ENCODE measurements at places on chromosomes 3 and 15.

- DNase-seq = no peak
Observed at GRCh38 chr3:43038010-43038409, 58.9 kb downstream of the GASK1A start.

DNA sequence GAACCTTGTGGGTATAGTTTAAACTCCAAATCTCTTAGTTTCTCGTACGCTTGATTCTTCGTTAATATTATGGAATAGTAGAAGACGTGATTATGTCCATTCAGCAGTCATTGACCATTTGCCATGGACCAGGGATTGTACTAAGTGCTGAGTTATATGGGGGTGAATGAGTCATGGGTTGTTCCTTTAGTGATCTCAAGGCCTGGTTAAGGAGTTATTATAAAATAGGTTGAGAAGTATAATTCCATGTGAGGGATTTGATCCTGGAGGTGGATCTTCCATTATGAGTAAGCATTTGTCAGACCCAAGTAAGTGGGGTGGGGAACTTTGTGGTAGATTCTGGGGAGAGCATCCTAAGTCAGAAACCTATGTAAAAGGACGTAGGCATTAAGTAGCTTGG lies 15.4 kb downstream of the NR2C2 start:
- DNase-seq = no peak

DNA sequence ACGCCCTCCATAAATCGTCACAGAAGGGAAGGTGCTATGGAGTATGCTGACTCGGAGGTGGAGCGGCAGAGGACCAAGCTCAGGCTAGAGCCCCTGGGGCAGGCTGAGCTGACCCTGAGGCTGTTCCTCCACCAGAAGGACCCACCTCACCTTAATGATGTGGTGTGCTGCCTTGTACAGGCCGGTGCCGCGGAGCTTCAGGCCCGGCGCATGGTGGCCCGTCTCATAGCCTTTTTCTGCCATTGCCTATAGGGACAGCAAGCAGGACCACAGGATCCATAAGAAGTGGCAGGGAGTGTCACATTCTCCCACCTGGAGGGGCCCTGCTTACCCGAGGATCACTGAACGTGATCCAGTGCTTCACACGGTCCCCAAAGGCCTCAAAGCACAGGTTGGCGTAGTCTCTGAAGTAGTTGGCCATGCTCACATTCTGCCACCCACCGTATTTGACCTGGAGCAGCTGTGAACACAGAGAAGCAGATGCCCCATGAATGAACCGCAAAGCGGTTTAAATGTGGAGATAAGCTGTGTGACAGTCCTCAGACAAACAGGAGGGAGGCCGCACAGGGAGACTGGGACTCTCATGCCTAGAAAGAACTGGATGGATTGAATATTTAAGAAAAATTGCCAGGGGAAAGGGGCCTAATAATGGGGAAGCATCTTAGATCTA lies 4.8 kb downstream of the LCTL start:
- DNase-seq = no peak

GRCh38 chr3:127100459-127101410 lies 92.2 kb upstream of the PRR23E start:
- DNase-seq = no peak

DNA sequence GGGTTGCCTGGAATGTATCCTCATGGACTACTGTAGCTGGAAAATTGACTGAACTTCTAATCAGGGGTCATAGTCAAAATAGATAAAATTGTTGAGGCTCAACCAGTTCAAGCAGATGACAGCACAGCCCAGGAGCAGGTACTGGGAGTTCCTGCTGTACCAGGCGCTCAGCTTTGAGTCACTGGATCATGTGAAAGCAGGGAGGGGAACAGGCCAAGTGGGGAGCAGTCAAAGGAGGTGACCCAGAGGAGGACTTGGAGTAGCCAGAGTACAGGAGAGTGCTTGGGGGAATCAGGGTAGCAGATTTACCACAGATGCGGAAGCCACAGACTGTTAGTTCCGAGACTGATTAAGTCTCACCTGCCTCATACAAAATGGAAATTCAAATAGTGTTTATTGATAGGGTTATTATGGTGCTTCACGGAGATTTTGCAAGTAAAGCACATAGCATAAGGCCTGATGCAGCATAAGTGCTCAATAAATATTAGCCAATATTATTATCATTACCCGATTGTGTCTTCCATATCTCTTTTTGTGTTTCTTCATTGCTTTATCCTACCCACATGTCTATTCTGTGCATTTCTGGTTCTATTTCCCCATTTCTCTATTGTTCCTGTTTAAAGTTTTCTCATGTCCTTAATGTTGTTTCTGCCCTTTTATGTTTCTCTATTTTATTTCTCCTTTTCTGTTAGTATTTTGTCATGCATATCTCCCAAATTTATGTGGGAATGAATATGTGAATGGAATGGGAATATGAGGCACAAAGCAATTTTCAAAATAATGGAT lies 369.2 kb upstream of the MCTP2 start:
- no peak for DNase-seq

DNA sequence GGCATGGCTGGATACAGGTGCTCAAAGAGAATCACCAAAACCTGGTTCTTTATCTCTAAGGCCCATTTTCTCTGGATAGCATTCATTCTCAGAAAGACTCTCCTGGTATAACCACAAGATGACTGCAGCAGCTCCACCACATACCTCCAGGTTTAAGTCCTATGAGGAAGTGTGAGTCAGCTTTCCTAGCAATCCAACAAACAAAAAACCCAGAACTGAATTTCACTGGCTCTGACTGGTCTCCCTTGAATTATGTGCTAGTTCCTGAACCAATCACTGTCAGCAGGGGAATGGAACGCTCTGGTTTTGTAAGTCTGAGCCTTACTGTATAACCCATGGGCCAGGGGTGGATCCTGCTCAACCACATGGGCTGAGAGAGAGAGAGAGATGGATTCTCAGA lies 27.2 kb downstream of the MRPL46 start:
- DNase-seq = no peak

DNA sequence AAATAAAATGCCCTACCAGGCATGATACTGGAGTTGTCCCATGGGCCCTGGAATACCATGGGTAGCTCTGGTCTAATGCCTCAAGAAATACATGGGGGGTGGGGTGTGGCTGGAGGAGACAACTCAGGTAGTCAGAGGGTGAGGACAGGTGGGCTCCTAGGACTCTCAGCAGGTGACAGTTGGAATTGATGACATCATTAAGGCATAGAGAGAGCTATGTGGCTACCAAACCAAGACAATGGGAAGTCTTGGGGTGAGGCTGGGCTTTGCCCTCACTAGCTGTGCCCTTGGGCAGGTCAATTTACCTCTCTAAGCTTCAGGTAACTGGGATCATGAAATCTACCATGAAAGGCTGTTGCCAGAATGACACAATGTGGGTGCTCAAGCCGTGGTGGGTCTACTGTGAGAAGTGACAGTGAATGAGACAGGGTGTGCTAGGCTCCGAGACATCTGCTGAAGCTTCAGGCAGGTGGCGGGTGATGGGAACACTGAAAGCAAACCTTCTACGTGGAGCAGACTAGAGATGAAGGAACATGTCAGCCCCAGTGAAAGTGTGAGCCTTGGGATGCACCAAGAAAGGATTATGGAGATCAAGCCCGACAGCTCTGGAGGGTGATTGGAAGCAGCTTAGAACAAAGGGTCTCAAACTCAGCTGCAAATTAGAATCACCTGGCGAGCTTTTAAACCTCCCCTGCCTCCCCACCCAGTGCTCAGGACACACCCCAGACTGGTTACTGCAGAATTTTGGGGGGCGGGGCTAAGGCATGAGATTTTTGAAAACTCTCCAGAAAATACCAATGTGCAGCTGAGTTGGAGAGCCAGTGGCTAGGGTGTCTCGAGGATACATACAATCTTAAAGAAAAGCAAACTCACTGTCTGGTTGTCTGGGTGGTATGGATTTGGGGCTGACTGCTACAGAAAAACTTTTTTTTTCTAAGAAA lies 21.5 kb downstream of the SLC6A20 start:
- DNase-seq = no peak

DNA sequence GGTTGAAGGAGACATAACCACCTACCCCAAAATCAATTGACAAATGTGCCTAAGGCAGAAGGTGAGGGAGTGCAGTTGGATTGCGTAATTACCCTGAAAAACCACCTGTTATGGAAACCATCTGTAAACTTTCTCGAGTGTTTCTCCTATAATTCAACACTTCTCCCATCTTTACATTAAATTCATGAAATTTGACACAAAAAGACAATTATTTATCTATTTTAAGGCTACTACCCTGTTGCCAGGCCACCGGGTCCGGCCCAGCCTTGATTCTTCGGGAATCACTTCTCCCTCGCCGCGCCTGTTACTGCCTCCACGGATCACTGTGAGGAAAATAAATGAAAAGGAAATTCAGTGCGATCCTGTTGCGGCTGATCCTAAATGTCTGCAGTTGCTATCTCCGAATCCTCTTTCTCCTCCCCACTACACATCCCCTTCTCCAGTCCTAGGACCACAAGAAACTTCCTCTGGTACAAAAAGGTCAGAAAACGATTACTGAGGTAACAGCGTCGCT lies 646 bp downstream of the IQCB1 start:
- DNase-seq = no peak

DNA sequence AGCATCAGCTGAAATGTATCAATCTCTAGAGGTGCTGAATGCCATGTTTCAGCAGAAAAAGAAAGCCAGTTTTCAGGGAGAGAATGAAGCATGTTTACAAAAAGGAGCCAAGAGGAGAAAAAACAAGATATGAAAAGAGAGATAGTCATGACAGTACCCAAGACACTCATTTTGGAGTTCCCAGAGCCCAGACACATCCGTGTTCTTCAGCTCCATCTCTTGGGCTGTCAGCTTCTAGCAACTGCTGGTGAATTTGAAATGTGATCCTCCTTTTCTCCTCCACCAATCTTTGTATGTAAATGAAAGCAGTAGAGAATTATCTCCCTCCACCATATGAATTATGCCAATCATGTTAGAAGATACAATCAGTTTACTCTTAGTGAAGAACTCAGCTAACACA lies 93.0 kb upstream of the SLC25A36 start:
- DNase-seq = no peak

DNA sequence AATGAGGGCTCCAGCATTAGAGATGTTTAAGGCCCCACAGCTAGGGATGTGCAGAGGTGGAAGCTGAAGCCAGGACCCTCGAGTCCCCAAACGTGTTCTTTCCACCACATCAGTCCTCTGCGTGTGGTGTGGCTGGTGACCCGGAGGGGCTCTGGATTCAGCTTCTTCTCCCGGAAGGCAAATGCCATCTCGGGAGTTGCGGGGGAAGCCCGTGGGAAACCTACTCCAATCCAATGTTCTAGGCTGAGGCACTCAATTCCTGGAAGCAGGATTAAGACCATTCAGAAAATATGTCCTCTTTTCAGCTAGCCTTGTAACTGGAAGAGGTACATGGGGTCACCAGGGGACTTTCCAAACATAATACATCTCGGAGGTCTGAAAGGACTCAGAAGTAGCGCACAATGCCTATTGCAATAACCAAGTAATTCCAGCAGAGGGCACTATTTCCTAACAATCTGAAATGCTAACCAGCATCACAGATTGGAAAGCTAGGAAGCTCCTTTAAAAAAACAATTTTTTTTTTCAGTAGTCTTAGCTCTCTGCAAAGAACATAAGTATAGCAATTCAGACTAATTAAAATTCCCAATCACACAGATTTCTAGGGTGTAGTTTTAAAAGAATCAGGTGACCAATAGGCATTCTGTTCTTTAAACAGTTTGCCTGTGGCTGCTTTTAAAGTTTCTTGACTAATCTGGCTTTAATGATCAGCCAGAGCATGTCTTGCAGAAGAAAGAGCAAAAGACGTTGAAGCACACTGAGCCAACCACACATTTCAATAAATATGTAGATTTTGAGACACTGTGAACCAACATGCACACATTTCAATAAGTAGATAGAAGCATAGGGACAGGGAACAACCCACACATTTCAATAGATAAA lies 36.1 kb downstream of the BNC1 start:
- DNase-seq = no peak

Data from stimulated activated CD4-positive, alpha-beta T cell treated with anti-CD3 and anti-CD28 coated beads, Interleukin-1b, Interleukin-23, amount 100 ng/mL, for 1 hour (primary cell).